ENCODE measurements at places on chromosomes 3 and 15.

DNA sequence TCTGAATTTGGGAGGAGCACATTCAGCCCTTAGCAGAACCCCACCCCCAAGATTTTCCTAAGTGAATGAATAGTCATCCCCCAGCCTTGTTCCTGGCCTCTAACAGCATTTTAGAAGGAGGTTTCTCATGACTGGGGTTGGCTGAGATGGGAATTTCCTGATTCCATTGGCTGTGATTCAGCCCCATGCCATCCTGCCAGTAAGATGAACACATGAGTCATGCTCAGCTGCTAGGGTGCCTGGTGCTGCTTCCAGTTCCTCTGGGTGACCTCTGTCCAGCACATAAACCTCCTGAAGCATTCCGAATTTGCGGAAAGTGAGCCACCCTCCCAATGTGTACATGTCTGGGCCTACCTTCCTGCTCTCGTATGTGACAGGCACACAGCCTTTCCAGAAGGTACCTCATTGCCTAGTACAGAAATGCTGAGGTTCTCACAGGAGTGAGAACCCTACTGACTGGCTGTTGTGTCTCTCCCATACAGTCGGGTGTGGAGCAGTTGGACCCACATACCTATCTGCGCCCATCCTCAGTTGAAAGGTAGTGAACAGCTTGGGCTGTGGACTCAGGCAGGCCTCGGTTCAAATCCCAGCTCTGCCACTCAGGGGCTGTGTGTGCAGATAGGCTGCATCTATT, 91.7 kb downstream of the APBA2 start:
- DNase-seq = no peak

DNA sequence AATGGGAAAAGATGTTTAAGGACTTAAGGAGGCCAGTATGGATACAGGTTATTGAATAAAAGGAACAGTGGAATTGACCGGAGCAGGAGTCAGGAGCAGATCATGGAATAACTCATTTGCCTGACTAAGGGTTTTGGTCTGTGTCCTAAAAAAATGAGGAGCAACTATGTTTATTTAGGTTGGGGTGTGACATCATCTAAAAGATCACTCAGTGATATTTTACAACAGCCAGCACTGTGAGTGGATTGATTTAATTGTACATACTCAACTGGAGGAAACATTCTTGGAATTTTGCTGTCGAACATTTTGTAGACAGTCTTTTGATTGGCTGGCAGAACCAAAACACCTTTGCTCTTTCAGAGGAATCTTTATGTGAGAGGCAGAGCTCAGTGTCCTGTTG, 348.6 kb upstream of the CDIN1 start:
- DNase-seq = no peak

GRCh38 chr3:81726132-81726531, 35.3 kb downstream of the GBE1 start:
- no peak for DNase-seq

DNA sequence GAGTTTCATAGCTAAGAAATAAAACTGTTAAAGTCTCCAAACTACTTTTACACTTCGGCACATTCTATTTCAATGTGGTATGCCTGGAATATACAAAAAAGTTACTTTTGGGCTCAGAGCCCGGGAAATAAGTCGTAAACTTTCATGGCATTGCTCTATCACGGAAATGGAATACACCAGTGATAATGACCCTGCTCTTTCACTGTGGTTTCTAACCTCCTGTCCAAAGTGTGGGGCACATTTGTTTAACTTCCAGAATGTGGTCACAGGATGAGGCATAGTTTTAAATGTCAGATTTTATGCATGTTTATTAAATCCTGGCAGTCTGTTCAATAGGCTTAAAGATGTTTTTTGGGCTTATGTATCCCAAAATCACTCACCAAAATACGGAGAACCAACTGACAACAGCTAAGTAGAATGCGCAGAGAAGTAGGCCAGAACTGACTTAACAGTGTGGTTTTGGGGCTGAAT, 5.1 kb downstream of the CXCR6 start:
- no peak for DNase-seq

DNA sequence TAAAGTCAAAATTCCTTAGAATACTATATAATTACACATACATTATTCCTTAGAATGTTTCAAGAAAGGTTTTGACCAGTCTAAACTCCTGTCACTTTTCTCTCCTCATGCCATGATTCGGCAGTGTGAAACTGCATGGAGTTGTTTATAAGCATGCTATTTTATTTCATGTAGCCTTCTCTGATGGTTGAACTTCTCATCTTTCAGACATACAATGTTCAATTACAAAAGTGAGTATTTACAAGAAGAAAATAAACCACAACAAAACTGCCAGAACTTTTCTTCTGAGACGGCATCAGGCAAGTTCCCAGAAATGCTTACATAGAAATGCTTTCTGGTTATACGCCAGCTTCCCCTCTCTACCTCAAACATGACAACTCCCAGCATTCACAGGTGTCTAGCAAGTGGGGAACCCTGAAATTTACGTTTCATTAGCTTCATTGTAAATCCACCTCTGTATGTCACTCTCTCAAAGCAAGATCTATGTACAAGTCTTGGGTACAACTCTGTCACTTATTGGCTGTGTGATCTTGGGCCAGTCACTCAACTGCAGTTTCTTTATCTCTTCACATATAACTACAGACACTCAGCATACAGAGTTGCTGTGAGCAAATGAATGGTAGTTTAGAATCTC, 42.7 kb downstream of the HDGFL3 start:
- DNase-seq = no peak

GRCh38 chr3:141331377-141332318, 36.7 kb upstream of the ZBTB38 start:
- DNase-seq = no peak

DNA sequence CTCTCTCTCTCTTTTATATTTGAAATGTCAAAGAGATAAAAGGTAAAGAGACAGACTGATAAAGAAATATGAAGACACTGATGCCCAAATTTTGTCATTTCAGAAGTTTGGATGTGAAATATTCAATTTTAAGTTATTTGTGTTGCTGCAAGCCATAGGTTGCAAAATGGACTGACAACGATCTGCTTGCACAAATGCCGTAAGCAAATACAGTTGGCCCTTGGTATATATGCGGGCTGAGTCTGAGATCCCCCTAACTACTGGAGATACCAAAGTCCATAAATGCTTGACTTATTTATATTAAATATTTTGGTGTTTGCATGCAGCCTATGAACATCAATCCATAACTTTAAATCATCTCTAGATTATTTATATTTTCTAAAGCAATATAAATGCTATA, 1459.1 kb upstream of the ALCAM start:
- no peak for DNase-seq
